Body of pancreas (tissue), 4 donors: ENCODE measurements at places on chromosomes 3 and 15. TPM values are rescaled to one million over a fixed set of nuclear protein-coding genes. Genes with fewer than 3 reads are reported as not detected.
A peak's percentile ranks its signal among the peaks of the same experiment; 100 is the strongest.

Gene TNIK
- total RNA-seq = 7.6 TPM

Gene POPDC2
- total RNA-seq = 0.99 TPM

DNA sequence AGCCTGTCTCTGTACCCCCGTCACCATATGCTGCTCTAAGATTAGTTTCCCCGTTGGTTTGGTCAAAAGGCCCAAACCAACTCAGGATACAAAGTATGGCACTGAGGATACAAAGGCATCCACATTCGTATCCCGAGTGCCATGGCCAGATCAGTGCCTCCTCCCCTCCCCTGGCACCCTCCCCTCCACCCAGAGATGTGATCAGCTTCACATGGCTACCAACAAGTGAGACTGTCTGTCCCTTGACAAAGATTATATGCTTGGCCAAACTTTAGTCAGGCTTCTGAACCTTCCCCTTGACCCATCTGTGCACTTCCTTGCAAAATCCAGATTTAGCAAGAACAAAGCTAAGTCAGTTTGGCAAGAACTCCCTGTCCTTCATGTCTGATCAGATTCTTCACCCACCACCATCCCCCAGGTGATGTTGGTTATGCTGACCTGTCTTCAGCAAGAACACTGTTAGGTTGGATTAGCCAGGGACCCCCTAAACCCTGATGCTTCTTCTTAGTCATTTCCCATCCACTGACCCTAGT is 61.7 kb downstream of the KLF15 start:
- H3K27me3 ChIP-seq = no peaks in the 10 kb centered on the region
- no peak overlapping the region for H3K27ac ChIP-seq
- no peaks in the 10 kb centered on the region for H3K4me1 ChIP-seq

Gene EBLN2
- 11.5 TPM for total RNA-seq

GRCh38 chr3:150890295-150890694 is 14.9 kb downstream of the MINDY4B start:
- H3K27ac ChIP-seq = no peak overlapping the region
- no peak for DNase-seq
- no peak overlapping the region for H3K4me3 ChIP-seq

Gene SLITRK3
- total RNA-seq = not detected

Gene C3orf18
- total RNA-seq = 6.3 TPM

GRCh38 chr3:132399054-132399929 is 18.0 kb upstream of the DNAJC13 start:
- H3K27ac ChIP-seq = no peak overlapping the region
- no peaks in the 10 kb centered on the region for H3K27me3 ChIP-seq
- H3K4me1 ChIP-seq = no peaks in the 10 kb centered on the region

GRCh38 chr3:59839810-59840515 is 790.1 kb upstream of the CFAP20DC start:
- no peak overlapping the region for H3K27ac ChIP-seq
- no peak overlapping the region for H3K4me3 ChIP-seq
- no peaks in the 10 kb centered on the region for H3K36me3 ChIP-seq
- H3K4me1 ChIP-seq = no peaks in the 10 kb centered on the region

DNA sequence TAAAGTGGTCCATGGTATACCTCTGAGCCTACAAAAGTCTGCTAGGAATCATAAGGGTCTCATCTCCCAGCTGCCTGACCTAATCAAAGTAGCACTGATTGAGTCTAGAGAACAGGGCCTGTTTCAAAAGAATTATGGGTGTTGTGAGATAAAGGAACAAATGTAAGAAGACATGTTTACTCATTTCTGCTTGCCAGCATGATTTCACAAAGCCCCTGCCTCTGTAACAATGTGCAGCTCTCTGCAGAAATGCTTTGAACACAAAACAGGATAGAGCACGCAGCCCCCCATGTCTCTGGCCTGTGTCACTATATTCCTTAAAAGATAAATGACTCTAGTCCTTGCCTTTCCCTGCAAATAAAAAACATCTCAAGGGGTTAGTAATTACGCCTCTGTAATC is 94.7 kb upstream of the IGSF10 start:
- no peaks in the 10 kb centered on the region for H3K36me3 ChIP-seq
- H3K27me3 ChIP-seq = no peaks in the 10 kb centered on the region
- H3K4me1 ChIP-seq = no peaks in the 10 kb centered on the region
- H3K4me3 ChIP-seq = no peak overlapping the region

DNA sequence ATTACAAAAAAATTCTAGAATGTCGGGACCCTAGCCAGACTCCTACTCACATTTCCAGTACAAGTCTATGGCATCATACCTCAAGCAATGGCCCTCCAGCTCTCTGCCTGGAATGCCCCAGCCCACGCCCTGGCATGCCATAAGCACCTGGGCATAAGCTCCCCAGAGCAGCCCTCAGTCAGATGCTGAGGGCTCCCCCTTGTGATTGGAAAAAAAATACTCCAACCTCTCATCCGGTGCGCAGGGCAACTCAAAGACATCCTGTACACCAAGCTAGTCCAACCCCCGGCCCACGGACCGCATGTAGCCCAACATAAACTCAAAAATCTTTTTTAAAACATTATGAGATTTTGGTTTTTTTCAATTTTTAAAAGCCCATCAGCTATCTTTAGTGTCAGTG is 115.4 kb downstream of the NEK10 start:
- H3K4me3 ChIP-seq = no peak overlapping the region
- no peaks in the 10 kb centered on the region for H3K4me1 ChIP-seq
- H3K27me3 ChIP-seq = no peaks in the 10 kb centered on the region
- H3K27ac ChIP-seq = no peak overlapping the region
- no peaks in the 10 kb centered on the region for H3K36me3 ChIP-seq

DNA sequence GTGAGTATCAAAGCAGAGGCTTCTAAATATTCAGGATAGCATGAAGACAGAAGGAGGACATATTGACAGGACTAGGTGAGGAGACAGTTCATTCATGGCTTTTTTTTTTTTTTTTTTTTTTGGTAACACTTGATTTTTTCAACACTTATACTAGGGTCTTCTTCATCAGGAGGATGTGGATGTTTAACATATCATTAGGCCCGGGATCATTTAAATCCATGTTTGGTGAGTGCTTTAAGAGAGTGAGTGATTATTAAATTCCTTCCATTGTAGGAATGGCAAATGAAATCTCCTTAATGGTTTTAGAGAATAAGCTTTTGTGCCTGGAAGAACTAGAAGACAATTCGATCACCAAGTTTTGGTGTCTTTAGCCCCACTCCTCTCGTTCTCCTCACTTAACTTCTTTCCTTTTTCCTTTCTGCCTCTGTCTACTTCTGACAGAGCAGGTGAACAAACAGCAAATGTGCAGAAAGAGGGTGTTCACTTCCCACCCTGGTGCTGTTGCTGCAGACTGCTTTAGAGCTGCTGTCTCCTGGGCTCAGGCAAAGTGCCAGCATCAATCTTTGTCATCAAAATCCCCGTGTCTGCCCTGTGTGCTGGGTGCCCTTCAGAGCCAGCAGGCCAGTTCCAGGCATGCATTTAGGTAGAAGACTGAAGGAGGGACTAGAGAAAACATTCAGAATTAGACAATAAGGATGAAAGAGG is 35.6 kb upstream of the RAB11A start:
- peaks cover 42% of the 10 kb centered on the region for H3K4me1 ChIP-seq
- H3K36me3 ChIP-seq = no peaks in the 10 kb centered on the region
- DNase-seq = peak; percentile 51
- H3K27ac ChIP-seq = peak overlapping the region; percentile 88

DNA sequence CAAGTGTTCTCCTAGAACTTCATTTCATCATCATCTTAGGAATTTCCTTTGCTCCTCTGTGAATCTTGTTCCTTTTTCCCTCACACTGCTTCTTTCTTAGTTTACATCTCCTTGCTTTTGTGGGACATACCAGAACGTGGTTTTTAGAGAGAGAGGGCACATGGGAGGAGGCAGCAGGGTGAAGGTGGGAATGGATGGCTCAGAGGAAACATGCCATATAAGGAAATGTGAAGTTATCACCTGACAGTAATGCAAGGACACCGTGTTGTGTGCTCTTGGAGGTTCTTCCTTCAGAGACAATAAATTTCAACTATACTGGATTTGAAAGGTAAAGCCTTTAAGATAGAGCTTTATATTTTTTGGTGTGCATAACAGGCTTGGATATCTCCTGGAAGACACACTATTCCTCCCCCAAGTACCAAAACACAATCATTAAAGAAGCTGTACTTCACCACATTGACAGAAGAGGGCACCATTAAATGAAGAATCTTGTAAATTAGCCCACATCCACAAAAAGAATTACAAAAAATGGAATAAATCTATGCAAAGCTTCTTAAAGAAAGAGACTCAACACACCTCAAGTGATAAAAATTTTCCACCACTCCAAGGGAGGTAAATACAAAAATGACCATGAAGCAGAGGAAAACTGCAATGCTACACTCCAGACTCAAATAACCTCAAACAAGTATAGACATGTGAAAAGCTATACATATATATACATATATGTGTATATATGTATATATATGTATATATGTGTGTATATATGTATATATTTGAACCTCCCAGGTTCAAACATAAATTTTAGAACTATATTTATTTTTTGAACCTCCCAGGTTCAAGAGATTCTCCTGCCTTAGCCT is 26.1 kb downstream of the RPL39L start:
- no peaks in the 10 kb centered on the region for H3K4me1 ChIP-seq
- H3K27ac ChIP-seq = no peak overlapping the region
- no peaks in the 10 kb centered on the region for H3K36me3 ChIP-seq
- DNase-seq = no peak
- H3K27me3 ChIP-seq = no peaks in the 10 kb centered on the region

DNA sequence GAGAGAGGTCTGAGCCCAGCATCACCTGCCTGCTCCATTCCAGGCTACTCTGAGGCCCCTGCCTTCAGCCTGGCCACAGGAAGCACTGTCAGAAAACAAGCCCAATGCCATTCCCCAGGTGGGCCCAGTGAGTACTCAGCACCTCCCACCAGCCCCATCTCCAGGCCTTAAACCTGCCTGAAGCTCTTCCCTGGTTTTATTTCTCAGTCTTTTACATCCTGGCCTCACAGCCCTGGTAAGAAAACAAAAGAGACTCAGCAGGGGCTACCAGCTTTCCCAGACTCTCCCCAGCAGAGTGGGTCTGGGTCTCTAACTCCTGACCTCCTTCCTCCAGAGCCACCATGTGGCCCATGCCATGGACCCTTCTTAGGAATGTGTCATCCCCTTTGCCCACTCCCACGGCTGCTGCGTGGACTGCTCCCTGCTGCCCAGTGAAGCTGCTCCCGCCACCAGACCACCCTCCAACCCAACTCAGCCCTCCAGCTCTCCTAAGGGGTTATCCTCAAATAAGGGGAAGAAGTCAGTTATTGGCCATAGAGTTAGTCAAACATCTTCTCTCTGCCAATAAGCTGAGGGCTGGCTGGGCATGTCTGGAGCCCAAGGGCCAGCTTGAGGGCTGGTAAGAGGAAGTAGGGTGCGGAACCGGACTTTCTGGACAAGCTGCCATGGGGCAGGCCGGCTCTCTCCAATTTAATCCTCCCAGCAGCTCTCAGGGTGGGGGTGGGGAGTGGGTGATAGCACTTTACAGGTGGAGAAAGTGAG is 116.7 kb upstream of the LINGO1 start:
- no peak overlapping the region for H3K4me3 ChIP-seq
- H3K36me3 ChIP-seq = no peaks in the 10 kb centered on the region
- H3K27ac ChIP-seq = no peak overlapping the region
- H3K27me3 ChIP-seq = no peaks in the 10 kb centered on the region
- H3K4me1 ChIP-seq = no peaks in the 10 kb centered on the region
- DNase-seq = no peak

- DNase-seq = no peak
- H3K4me1 ChIP-seq = no peaks in the 10 kb centered on the region
- no peaks in the 10 kb centered on the region for H3K27me3 ChIP-seq
- H3K27ac ChIP-seq = no peak overlapping the region
Measured at GRCh38 chr3:187484547-187485295, 116.5 kb downstream of the RTP4 start.

- peaks cover 13% of the 10 kb centered on the region for H3K4me1 ChIP-seq
- H3K27ac ChIP-seq = no peak overlapping the region
- H3K27me3 ChIP-seq = no peaks in the 10 kb centered on the region
- no peak for DNase-seq
- H3K36me3 ChIP-seq = no peaks in the 10 kb centered on the region
Measured at GRCh38 chr3:157265931-157266330, 106.0 kb upstream of the CCNL1 start.

Gene ZBTB47
- 20.4 TPM for total RNA-seq

- DNase-seq = no peak
- no peak overlapping the region for H3K27ac ChIP-seq
- H3K36me3 ChIP-seq = no peaks in the 10 kb centered on the region
- H3K4me1 ChIP-seq = peaks cover 21% of the 10 kb centered on the region
- no peaks in the 10 kb centered on the region for H3K27me3 ChIP-seq
Measured at GRCh38 chr15:47870300-47870955, 153.1 kb downstream of the SEMA6D start.

GRCh38 chr3:31232055-31233025 is 300.4 kb upstream of the STT3B start:
- DNase-seq = peak; percentile 33
- H3K36me3 ChIP-seq = no peaks in the 10 kb centered on the region
- H3K27ac ChIP-seq = peak overlapping the region; percentile 67
- H3K4me1 ChIP-seq = no peaks in the 10 kb centered on the region
- no peak overlapping the region for H3K4me3 ChIP-seq

DNA sequence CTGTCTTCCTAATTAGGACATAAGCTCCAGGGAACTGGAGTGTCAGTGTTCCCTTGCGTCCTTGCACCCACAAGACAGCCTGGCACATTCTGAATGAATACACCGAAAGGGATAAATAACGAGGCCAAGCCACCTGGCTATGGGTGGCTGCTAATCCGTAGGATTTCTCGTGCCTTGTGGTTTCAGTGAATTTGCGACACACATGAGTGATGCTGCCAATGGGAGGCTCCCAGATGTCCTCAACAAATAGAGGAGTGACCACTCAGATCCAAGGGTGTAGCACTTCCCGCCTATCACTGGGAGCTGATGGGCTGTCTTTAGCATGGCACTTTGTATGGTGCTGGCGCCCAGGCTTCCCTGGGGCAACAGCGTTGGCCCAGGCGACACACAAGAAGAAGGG is 43.4 kb downstream of the APBA2 start:
- DNase-seq = no peak
- no peaks in the 10 kb centered on the region for H3K27me3 ChIP-seq
- no peak overlapping the region for H3K4me3 ChIP-seq

GRCh38 chr15:40843885-40844695 is at the start of gene SPINT1:
Gene SPINT1 (plus strand): TSS chr15:40844048. CDS start chr15:40844555, 507 bp downstream.
- peak within 1 kb of the TSS; percentile 21 for H3K4me3 ChIP-seq
- H3K4me1 ChIP-seq = peaks cover 41% of the 10 kb centered on the region
- no peaks in the 10 kb centered on the region for H3K27me3 ChIP-seq
- peak within 1 kb of the TSS; percentile 91 for H3K27ac ChIP-seq
- no peaks in the 10 kb centered on the region for H3K36me3 ChIP-seq

Gene FBXO40
- total RNA-seq = not detected

Gene TMEM202
- total RNA-seq = not detected

Gene CFAP91
- total RNA-seq = 47.8 TPM

Gene ROPN1
- not detected for total RNA-seq

DNA sequence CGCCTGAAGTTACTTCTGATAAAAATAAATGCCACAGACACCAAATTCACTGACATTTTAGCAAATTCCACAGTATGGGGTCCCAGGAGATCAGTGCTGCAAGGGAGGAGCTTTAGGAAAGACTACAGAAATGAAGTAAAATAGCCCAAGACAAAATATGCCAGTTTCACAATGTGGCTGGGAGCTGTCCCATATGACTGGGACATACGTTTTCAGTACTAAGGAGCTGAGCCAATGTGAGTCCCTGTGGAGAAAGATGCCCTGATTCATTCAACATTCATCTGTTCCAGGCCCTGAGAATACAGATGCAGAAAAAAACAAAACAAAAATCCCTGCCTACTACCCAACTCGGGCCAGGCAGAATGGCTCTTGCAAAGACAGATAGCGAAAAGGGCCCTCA is 63.4 kb upstream of the FAM174B start:
- no peaks in the 10 kb centered on the region for H3K27me3 ChIP-seq
- H3K4me1 ChIP-seq = no peaks in the 10 kb centered on the region
- H3K27ac ChIP-seq = no peak overlapping the region
- no peak for DNase-seq
- no peak overlapping the region for H3K4me3 ChIP-seq
